ENCODE measurements at places on chromosomes 7 and 10.

- no peak for ATAC-seq
Observed at GRCh38 chr7:39324139-39324760, 242.0 kb upstream of the YAE1 start.

DNA sequence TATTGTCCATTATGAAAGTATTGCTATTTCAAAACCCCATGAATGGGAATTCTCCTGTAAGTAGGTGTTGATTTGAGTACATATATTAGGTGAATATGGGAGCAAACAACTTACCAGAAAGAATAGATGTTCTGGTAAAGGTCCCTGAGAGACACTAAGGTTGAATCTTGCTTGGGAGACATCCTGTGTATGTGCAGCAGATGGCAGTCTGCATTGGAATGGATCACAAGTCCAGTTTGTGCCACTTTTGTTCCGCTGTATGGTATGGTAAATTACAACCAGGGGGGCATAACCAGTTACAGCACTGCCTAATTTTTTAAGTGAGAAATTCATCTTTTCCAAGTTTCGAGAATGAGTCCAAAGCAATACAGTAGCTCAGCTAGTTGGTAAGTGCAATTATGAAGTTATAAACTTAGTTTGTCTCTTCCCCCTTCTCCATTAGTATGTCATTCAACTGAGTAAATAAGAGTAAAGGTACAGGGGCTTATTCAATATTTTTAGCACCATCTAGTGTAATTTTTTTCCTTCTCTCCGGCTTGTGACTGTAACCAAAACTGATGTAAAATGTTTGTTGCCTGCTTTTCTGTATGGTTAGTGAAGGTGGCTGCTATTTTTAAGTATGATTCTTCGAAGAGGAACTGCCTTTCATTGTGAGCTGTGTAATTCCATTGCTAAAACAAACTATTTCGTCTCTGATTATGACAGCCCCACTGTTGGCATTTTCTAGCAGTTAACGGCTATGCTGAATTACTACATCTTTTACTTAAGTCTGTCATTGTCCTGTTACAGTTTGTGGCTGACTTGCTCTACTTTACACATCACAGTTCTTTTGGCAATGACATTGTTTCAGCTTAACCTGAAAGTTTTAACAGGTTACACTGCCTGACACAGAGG lies 2.8 kb downstream of the MCU start:
- ATAC-seq, result no peak

DNA sequence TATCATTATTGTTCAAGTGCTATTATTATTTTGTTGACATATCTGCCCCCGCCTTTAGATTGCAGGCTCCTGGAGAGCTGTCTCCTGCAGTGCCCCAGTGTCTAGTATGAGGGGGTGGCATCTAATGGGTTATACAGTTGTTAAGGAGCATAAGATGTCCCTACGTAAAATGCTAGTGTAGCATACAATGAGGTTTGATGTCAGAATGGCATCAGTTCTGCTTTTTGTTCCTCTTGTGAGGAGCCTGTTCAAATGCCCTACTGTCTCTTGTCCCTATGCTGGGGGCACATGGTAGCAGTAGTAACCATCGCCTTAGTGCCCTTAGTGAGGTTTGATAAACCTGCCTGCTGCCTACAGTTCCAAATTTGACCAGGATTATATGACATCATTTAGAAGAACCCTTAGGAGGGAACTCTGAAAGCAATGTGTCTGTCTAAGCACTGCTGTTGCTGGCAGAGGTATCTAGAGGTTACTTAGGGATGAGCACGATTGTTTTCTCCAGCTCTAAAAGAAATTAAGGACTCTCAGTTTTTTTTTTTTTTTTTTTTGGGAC lies 9.7 kb downstream of the CREM start:
- no peak for ATAC-seq

- ATAC-seq, result no peak
Observed at GRCh38 chr10:77264107-77264506, 373.5 kb downstream of the KCNMA1 start.

DNA sequence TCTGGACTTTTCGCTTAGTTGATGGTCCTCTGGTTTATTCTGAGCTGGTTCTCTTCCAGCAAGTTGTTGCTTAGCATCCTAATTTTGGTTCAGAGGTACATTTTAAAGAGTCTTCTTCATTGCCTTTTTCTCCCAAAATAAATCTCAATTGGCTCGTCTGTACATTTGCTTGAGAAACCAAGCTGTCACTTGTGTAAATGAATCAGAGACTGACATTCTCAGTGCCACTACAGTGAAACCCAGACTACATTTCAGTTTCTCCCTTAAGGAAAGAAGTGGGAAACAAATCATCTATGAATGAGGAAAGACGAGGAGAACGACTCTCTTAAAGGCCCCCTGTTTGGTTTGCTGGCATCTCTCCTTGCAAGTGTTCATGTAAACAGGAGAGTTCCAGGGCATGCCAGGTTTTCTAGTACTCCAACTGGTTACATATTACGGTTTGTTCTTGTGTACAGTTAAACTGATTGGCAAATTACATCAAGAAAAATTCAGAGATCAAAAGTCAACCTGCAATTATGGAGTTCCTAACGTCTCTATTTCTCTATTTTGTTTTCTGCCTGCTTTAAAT lies 654.6 kb downstream of the SH2D4B start:
- ATAC-seq, result no peak

GRCh38 chr7:17075601-17076255 lies 193.9 kb upstream of the AGR3 start:
- ATAC-seq, result no peak
